ENCODE measurements at places on chromosomes 7 and 10.

DNA sequence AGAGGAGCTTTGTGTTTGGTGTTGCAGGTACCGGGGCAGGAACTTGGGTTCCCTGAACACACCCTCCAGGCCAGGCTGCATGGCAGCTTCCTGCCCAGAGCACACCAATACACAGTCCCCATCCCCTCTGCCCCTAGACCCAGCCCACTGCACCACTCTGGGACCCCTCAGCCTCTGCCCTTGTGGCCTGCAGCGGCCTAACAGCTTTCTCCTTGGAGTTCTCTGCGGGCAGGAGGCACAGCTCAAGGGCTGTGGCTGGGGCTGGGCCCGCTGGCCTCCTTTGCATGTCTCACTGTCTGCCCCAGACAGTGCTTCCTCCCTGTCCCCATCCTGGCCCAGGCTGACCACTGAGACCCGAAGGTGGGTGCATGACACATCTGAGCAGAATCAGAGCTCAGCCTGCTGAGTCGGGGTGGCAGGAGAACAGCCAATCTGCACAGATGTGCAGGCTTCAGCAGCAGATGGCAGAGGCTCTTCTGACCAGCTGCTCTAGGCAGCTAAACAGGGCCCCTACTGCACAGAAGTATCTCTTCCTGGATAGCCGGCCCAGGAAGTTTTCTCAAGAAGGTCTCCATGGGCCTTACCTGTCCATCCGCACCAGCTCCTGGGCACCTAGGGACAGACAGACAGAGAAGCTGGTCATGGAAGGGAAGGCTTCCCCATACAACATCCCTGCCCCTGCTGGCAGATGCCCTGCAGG is 20.8 kb downstream of the VSIR start:
- DNase-seq, result no peak

- no peak for DNase-seq
Observed at GRCh38 chr10:13684806-13685482, 98.2 kb downstream of the PRPF18 start.

DNA sequence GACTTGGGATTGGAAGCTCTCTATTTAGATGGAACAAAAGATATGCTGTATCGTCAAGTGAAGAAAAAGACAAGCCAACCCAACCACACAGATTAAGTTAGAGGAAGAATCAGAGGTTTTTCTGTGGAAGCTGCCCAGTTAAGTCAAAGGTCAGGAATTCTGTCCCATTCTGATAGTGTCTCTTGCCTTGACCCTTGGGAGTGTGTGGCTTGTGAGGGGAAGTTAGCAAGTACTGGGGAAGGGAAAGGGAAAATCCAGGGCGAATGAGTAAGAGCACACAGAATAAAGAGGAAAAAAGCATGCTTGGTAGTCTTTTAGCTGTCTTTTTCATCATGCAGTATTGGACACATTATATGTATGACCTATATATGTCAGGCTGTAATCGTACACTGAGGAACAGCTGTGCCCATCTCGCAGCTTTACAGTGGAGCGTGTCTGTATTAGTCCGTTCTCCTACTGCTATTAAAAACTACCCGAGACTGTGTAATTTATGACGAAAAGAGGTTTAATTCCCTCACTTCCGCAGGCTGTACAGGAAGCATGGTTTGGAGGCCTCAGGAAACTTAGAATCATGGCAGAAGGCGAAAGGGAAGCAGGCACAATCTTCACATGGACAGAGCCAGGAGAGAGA is 197.2 kb downstream of the GALNT17 start:
- DNase-seq, result no peak

- DNase-seq, result no peak
Observed at GRCh38 chr7:1971946-1972654, 260.6 kb downstream of the MAD1L1 start.

DNA sequence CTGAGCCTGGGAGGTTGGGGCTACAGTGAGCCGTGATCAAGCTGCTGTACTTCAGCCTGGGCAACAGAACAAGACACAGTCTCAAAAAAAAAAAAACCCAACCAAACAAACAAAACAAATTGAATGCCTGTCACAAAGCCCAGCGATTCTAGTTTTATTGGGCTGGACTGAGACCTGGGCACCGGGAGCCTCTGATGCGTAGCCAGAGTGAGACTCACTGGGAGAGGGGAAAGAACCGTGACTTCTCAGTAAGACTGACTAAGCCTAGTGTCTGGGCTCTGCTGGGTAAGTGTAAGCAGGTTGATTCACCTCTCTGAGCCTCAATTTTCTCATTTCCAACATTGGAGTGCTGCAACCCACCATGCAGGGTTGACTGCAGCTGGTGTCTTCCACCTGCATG is 10.1 kb upstream of the LEP start:
- no peak for DNase-seq

DNA sequence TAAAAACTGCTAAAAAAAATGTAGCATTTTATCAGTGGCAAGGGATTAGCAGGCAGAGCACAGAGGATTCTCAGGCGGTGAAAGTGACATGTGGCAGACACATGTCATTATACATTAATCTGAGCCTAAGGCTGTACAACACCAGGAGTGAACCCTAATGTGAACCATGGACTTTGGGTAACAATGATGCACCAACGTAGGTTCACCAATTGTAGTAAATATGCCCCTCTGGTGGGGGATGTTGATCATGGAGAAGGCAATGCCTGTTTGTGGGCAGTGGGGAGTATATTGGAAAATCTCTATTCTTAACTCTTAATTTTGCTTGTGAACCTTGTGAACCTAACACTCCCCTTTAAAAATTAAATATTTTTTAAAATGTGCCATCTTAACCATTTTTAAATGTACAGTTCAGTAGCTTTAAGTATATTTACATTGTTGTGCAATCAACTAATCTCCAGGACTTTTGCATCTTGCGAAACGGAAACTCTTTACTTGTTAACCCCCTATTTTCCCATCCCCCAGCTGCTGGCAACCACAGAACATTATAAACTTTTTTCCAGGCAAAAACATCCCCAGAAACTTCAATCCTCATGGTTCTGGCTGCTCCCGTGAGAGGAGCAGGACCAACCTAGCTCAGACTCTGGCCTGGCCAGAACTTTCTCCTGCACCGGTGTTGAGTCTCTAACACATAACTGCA is 29.9 kb downstream of the LRRC20 start:
- no peak for DNase-seq

GRCh38 chr10:53770903-53771302 is 998.3 kb upstream of the MBL2 start:
- DNase-seq, result no peak

DNA sequence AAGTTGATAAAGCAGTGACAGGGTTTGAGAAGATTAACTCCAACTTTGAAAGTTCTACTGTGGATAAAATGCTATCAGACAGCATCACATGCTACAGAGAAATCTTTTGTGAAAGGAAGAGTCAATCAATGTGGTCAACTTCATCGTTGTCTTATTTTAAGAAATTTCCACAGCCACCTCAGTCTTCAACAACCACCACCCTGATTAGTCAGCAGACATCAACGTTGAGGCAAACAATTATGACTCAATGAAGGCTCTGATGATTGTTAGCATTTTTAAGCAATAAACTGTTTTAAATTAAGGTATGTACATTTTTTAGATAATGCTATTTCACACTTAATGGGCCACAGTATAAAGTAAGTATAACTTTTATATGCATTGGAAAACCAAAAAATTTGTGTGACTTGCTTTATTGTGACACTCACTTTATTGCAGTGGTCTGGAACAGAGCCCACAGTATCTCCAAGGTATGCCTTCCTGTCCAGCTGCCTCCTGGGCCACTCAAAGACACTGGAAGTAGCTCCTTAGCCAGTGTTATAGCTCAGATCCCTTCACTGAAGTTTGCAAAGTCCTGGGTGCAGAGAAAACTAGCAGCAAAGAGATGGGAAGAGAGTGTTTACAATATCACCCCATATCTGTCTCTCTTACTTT is 293.1 kb downstream of the ARHGAP12 start:
- DNase-seq, result no peak

Data from activated CD4-positive, alpha-beta T cell treated with anti-CD3 and anti-CD28 coated beads, Interleukin-2, amount 50 U/mL, for 24 hours (primary cell).